A549 treated with GW870086 at 1 μM for 4 hours (cell line): ENCODE measurements at places on chromosomes 6 and 20. TPM values are rescaled to one million over a fixed set of nuclear protein-coding genes. Genes with fewer than 3 reads are reported as not detected.

The ZNF165 gene
- 0.67 to 0.97 TPM (median 0.90 TPM) in 5 replicates for total RNA-seq

The TRPC4AP gene
- 57.0 to 62.5 TPM (median 60.6 TPM) in 5 replicates for total RNA-seq

The RIMS1 gene
- 0.02 TPM in 1 of 5 replicates, not detected in the others for total RNA-seq

The PSORS1C1 gene
- total RNA-seq = 4.4 to 7.5 TPM (median 6.1 TPM) in 5 replicates

The BACH2 gene
- total RNA-seq = 0.64 to 1.9 TPM (median 0.75 TPM) in 5 replicates

The R3HDML gene
- 0.18 to 0.75 TPM (median 0.39 TPM) in 4 of 5 replicates, not detected in the other for total RNA-seq

The TNXB gene
- total RNA-seq = 0.42 to 1.3 TPM (median 0.65 TPM) in 5 replicates

The EDN1 gene
- 35.0 to 37.9 TPM (median 35.4 TPM) in 5 replicates for total RNA-seq

The BPIFB1 gene
- 0.08 to 0.10 TPM in 2 of 5 replicates, not detected in the others for total RNA-seq

The SERPINB6 gene
- 133 to 152 TPM (median 139 TPM) in 5 replicates for total RNA-seq

The APCDD1L gene
- total RNA-seq = 0.05 to 0.10 TPM (median 0.09 TPM) in 3 of 5 replicates, not detected in the others

The LRRN4 gene
- 0.05 to 0.06 TPM in 2 of 5 replicates, not detected in the others for total RNA-seq

The TMEM170B gene
- total RNA-seq = 0.59 to 0.86 TPM (median 0.78 TPM) in 5 replicates
